ENCODE measurements at places on chromosomes 2 and 18.

- H3K4me1 ChIP-seq: no peaks in the 10 kb centered on the region
- H3K4me3 ChIP-seq: no peak overlapping the region
- DNase-seq: no peak
- no peaks in the 10 kb centered on the region for H3K36me3 ChIP-seq
Observed at GRCh38 chr2:216765761-216766262, 70.5 kb upstream of the IGFBP5 start.

- H3K36me3 ChIP-seq: no peaks in the 10 kb centered on the region
- H3K4me1 ChIP-seq: no peaks in the 10 kb centered on the region
- H3K27ac ChIP-seq: no peak overlapping the region
- H3K27me3 ChIP-seq: peaks cover 14% of the 10 kb centered on the region
- no peak overlapping the region for H3K4me3 ChIP-seq
- no peak for DNase-seq
Observed at GRCh38 chr2:121028577-121028976, 256.4 kb downstream of the TFCP2L1 start.

GRCh38 chr2:71826826-71827523 is 320.7 kb downstream of the CYP26B1 start:
- no peaks in the 10 kb centered on the region for H3K4me1 ChIP-seq
- DNase-seq: no peak
- H3K27ac ChIP-seq: no peak overlapping the region
- no peaks in the 10 kb centered on the region for H3K36me3 ChIP-seq
- no peak overlapping the region for H3K4me3 ChIP-seq
- peaks cover 11% of the 10 kb centered on the region for H3K27me3 ChIP-seq

DNA sequence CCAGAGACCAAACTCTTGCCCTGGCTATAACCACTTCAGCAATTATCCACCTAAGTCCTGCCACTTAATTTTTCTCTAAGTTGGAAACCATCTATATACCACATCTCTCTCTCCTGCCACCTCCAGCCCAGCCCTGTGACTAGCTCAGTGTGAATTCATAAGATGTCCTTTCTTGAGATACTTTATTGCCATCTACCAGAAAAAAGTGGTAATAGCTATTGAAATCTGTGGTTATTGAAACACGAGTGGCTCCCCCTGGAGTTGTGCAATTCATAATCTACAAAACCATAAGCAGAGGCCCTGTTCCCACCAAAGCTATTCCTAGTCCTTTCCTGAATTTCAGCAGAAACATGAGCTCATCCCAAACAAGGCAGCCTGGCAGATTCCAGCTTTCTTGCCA is 324.0 kb downstream of the TXNL1 start:
- no peaks in the 10 kb centered on the region for H3K36me3 ChIP-seq
- H3K27ac ChIP-seq: no peak overlapping the region
- no peaks in the 10 kb centered on the region for H3K27me3 ChIP-seq

DNA sequence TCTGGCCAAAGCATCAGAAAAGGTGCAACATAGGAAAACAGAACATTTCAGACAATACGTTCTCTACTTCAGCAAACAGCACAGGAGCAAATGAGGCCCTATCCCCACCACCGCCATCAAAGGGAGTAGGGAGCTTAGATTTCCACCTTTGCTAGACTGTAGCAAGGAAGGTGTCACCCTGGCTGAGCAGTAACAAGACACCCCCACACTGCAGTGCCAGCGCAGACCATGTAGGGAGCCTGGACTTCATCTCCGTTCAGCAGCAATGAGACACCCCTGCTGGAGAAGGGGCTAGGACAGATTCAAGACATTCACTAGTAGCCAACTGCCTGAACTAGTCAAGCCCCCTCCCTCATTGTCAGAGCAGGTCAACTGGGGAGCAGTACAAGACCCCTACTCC is 160.1 kb upstream of the CBLN2 start:
- no peak overlapping the region for H3K4me3 ChIP-seq
- no peak overlapping the region for H3K27ac ChIP-seq
- no peak for DNase-seq

- no peak for DNase-seq
- H3K27me3 ChIP-seq: no peaks in the 10 kb centered on the region
- H3K36me3 ChIP-seq: no peaks in the 10 kb centered on the region
- no peak overlapping the region for H3K4me3 ChIP-seq
Observed at GRCh38 chr2:134594399-134594798, 124.4 kb downstream of the TMEM163 start.

DNA sequence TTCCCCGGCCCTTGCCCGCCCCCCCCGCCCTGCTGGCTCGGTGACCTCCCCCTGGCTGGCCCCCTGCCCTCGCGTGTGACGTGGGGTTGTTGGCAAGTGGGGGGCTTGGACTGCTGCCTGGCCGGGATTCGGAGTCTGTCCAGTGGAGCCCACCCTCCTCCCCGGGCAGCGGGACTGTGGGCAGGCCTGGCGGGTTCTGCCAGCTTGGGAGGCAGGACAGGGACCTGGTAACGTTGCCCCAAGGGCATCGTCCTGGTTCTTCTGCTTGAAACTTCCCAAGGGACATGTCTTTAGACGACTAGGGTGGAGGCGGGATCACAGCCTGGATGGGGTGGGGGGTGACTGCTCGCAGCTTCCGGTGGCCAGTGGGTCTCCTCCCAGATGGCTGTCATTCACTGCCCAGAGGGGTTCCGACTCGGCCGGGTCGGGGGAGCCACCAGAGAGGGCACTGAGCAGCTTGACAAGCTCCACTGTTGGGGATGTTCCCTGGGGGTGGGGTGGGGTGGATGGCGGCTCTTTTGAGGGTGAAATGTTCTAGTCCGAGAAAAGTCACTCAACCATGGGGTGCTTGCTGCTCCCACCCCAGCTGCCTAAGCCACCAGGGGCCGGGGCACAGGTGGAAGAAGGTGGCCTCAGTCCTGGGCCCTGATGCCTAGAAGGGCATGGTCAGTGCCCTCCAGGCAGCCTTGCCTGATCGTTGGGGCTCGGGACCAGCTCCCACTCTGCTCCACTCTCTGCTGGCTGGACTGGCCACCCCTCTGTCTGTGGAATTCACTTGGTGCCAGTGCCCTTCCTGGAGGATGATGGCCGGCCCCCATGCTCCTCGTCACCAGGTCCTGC is 4.3 kb upstream of the HS6ST1 start:
- no peaks in the 10 kb centered on the region for H3K27me3 ChIP-seq
- DNase-seq: no peak
- no peaks in the 10 kb centered on the region for H3K36me3 ChIP-seq
- H3K4me3 ChIP-seq: peak overlapping the region; percentile 53
- H3K27ac ChIP-seq: no peak overlapping the region
- peaks cover 5% of the 10 kb centered on the region for H3K4me1 ChIP-seq

- peaks cover 47% of the 10 kb centered on the region for H3K36me3 ChIP-seq
- no peaks in the 10 kb centered on the region for H3K27me3 ChIP-seq
- H3K4me3 ChIP-seq: peak overlapping the region; percentile 63
- DNase-seq: peak; percentile 77
- peak overlapping the region; percentile 94 for H3K27ac ChIP-seq
Observed at GRCh38 chr18:49819823-49820671, 6.7 kb upstream of the ACAA2 start.

- DNase-seq: no peak
- H3K27ac ChIP-seq: no peak overlapping the region
- H3K27me3 ChIP-seq: peaks cover 2% of the 10 kb centered on the region
- no peak overlapping the region for H3K4me3 ChIP-seq
- peaks cover 6% of the 10 kb centered on the region for H3K4me1 ChIP-seq
- no peaks in the 10 kb centered on the region for H3K36me3 ChIP-seq
Observed at GRCh38 chr2:152510621-152511020, 175.6 kb downstream of the FMNL2 start.

DNA sequence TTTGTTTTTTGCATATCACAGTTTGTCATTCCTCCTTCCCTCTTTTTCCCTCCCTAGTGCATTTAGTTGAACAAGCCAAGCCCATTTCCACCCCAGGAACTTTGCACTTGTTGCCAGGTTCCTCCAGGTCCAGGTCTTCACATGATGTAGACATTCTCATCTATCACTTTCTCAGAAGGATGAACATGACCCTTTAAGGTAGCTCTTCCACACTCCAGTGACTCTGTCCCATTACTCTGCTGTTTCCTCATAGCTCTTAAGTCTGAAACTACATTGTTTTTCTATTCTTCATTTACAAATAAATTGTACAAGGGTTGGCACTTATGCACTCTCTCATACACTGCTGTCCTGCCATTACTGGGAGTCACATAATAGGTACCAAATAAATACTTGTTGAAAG is 6.1 kb downstream of the KYNU start:
- no peak for DNase-seq
- no peaks in the 10 kb centered on the region for H3K27me3 ChIP-seq
- H3K27ac ChIP-seq: no peak overlapping the region
- no peaks in the 10 kb centered on the region for H3K4me1 ChIP-seq
- H3K36me3 ChIP-seq: no peaks in the 10 kb centered on the region

DNA sequence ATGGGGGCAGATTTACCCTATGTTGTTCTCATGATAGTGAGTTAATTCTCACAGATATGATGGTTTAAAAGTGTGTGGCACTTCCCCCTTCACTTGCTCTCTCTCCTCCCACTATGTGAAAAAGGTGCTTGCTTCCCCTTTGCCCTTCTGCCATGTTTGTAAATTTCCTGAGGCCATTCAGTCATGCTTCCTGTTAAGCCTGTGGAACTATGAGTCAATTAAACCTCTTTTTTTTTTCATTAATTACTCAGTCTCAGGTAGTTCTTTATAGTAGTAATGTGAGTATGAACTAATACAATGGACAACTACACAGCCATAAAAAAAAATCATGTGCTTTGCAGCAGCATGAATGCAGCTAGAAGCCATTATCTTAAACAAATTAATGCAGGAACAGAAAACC is 118.5 kb downstream of the CALCRL start:
- H3K4me1 ChIP-seq: no peaks in the 10 kb centered on the region
- H3K27me3 ChIP-seq: no peaks in the 10 kb centered on the region
- no peak overlapping the region for H3K27ac ChIP-seq
- no peak overlapping the region for H3K4me3 ChIP-seq
- no peaks in the 10 kb centered on the region for H3K36me3 ChIP-seq

DNA sequence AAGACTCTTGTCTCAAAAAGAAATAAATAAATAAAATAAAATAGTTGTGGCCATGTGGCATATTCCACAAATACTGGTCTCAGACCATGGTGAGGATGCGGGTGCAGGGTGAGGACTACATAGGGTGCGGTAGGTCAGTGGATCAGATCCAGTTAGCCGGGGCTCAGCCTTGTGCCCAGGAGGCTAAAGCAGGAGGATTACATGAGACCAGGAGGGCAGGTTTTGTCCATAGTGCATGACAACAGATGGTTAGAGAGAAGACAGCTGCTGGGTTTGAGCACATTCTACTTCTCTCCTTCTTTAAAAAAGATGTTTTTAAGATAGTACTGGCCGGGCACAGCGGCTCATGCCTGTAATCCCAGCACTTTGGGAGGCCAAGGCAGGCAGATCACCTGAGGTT is 12.8 kb upstream of the PSD4 start:
- H3K36me3 ChIP-seq: peaks cover 17% of the 10 kb centered on the region
- H3K4me3 ChIP-seq: no peak overlapping the region
- H3K27ac ChIP-seq: no peak overlapping the region
- no peaks in the 10 kb centered on the region for H3K27me3 ChIP-seq

DNA sequence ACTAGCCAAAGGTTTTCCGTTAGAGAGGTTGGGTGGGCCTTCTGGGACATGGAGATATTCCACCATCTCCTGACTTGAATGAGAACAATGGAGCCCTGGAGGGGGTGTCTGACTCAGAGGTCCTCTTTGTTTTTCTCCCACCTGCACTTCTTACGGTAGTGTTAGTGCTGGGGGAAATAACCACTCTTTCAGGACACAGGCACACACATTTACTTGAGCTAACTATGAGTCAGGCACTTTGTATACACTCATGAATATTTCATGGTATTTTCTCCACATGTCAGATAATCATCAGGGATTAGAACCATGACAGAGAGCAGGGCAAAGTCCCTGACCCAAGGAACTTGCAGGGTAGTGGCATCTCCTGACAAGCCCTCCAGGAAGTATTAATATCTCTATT is 439.1 kb downstream of the TSN start:
- DNase-seq: no peak
- no peak overlapping the region for H3K27ac ChIP-seq
- H3K27me3 ChIP-seq: no peaks in the 10 kb centered on the region
- H3K4me1 ChIP-seq: no peaks in the 10 kb centered on the region

DNA sequence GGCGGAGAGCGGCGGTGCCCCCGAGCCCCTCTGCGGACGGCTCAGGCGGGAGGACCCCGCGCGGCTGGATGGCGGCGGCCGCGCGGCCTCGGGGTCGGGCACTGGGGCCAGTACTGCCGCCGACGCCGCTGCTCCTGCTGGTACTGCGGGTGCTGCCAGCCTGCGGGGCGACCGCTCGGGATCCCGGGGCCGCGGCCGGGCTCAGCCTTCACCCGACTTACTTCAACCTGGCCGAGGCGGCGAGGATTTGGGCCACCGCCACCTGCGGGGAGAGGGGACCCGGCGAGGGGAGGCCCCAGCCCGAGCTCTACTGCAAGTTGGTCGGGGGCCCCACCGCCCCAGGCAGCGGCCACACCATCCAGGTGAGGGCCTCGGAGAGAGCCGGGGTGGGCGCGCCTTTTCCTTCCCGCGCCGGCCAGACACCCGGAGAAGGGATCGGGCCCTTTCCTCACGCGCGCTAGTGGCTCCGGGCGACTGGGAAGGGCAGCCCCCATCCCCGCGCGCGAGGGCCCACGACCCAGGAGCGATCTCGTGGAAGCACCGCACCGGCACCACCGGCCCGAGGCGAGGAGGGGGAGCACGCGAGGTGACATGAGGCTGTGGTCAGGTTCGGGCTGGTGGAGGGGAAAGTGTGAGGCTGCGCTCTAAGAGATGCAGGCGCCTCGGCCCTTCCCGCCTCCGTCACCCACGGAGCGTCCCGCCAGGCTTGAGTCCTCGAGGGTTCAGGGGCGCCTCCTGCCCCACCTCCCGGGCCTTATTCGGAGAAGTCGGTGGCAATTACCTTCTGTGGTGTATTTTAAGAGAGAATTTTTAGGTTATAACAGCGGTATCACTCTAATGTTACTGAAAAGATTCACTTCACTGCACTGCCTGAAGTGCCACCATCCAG is 607 bp downstream of the LAMA3 start:
- H3K27me3 ChIP-seq: peaks cover 53% of the 10 kb centered on the region
- H3K4me1 ChIP-seq: peaks cover 6% of the 10 kb centered on the region
- no peaks in the 10 kb centered on the region for H3K36me3 ChIP-seq
- no peak overlapping the region for H3K27ac ChIP-seq

DNA sequence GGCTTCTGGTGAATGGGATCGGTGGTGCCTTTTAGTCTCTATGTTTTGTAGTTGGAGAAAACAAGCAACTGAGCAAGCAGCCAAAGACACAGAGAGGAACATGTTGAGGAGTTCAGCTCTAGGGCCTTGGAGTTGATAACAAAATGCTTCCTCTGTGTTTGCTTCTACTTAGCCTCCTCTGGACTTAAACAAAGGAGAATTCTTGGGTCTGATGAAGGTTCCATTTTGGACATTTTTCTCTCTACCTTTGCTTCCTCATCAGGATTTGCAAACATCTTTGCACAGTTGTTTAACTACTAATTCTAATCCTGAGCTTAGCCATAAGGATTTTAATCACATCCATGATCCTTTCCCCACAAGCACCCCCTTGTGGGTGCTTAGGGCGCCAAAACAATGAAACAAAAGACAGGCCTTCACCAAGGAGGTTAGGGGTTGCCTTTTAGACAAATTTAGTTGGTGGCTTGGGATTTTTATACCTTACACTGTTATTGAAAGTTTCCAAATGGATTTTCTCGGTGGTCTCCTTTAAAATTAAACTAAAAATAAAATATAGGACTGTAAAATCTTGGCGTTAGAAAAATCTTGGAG is 148.5 kb upstream of the SATB2 start:
- no peaks in the 10 kb centered on the region for H3K36me3 ChIP-seq
- H3K27me3 ChIP-seq: peaks cover 14% of the 10 kb centered on the region
- H3K27ac ChIP-seq: no peak overlapping the region
- H3K4me1 ChIP-seq: peaks cover 6% of the 10 kb centered on the region

GRCh38 chr2:222305516-222306392 is 7.0 kb upstream of the PAX3 start:
- H3K4me3 ChIP-seq: peak overlapping the region; percentile 57
- H3K36me3 ChIP-seq: peaks cover 11% of the 10 kb centered on the region
- peaks cover 16% of the 10 kb centered on the region for H3K4me1 ChIP-seq
- DNase-seq: no peak
- peak overlapping the region; percentile 62 for H3K27ac ChIP-seq

All from activated CD4-positive, alpha-beta T cell treated with anti-CD3 and anti-CD28 coated beads, Interleukin-2, amount 10 ng/mL, durations not matched to agents 7 days and 5 days (primary cell).